ENCODE measurements at places on chromosomes 5 and 9.

GRCh38 chr5:121867403-121867802, 15.7 kb downstream of the FTMT start:
- DNase-seq, result no peak

- DNase-seq, result no peak
Measured at GRCh38 chr5:166431456-166431855, 1860.0 kb upstream of the WWC1 start.

DNA sequence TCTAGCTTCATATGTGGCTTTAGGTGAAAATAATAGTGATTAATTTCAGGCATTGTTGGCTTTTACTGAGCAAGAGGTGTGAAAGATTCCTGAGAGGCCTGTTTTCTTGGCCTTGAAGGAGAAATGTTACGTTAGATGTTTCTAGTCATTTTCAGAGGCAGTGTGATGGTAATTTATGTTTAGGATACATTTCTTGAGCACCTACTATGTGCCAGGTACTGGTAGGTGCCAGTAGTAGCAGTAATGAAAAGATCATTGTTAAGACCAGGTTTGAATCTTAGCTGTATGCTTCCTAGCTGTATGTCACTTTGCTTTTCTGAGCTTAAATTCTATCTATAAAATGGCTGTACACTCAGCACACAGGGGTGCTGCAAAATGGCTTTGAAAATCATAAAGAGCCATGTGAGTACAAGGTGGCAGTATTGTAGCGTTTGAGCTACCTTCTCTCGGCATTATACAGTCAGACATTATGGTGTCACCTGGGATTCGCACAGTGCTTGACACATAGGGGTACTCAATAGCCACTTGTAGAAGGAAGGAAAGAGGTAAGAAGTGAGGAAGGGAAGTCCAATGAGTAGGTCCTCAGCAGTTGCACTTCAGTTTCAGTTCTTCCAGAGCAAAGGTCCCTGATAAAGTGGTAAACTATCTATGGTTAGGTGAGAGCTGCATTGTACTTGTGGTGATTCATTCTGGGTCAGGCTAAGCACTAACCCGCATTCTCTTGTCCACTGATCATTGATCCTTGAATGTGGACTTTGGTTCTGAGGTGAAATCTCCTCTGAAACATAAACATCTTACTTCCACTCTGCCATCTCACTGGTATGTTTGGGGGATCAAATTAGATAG, 166.5 kb upstream of the NR3C1 start:
- no peak for DNase-seq

DNA sequence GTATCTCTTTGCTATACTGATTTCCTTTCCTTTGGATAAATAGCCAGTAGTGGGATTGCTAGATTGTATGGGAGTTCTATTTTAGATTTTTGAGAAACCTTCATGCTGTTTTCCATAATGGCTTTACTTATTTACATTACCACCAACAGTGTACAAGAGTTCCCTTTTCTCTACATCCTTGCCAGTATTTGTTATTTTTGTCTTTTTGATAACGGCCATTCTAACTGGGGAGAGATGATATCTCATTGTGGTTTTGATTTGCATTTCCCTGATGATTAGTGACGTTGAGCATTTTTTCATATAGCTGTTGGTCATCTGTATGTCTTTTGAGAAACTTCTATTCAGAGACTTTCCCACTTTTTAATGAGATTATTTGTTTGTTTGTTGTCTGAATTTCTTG, 25.8 kb downstream of the NADK2 start:
- DNase-seq, result no peak

GRCh38 chr9:5389109-5389732, 48.5 kb downstream of the PLGRKT start:
- DNase-seq, result no peak

DNA sequence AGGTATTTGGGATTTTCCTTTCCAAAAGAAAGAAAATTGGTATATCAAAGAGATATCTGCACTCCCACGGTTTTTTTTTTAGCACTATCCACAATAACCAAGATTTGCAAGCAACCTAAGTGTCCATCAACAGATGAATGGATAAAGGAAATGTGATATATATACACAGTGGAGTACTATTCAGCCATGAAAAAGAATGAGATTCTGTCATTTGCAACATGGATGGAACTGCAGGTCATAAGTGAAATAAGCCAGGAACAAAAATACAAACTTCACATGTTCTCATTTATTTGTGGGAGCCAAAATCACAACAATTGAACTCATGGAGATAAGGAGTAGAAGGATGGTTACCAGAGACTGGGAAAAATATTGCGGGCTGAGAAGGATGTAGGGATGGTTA, 9.8 kb downstream of the ANKRD31 start:
- DNase-seq, result no peak

GRCh38 chr5:113153512-113154097, 177.0 kb downstream of the DCP2 start:
- DNase-seq, result no peak

GRCh38 chr9:124098141-124098905, 86.8 kb downstream of the LHX2 start:
- no peak for DNase-seq

DNA sequence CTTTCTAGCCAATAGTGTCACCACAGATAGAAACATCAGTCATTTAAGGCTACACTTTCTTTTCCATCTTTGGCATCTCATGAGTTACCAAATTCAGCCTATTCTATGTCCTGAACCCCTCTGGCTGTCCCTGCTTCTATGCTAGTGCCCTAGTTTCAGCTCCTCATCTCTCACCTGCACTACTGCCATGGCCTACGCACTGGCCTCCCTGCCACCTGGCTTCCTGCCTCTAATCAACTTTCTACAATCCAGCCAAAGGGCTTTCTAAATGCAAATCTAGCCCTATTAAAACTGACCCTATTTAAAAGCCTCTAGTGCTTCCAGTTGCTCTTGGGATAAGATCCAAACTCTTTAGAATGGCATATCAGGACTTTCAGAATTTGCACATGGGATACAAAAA, 482.9 kb downstream of the TMEM38B start:
- no peak for DNase-seq

DNA sequence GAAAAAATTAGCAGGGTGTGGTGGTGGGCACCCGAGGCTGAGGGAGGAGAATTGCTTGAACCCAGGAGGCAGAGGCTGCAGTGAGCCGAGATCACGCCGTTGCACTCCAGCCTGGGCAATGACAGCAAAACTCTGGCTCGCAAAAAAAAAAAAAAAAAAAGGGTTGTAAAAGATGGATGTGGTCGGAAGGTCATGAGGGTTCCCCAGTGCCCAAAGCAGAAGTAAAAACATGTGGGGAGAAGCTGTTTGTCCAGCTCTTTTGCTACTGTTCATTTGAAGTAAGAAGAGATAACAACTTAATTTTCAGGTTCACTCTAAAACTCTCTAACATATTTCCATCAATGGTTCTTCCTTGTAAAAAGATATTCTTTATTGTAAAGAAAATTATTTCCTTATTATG, 57.1 kb upstream of the GOLPH3 start:
- no peak for DNase-seq

DNA sequence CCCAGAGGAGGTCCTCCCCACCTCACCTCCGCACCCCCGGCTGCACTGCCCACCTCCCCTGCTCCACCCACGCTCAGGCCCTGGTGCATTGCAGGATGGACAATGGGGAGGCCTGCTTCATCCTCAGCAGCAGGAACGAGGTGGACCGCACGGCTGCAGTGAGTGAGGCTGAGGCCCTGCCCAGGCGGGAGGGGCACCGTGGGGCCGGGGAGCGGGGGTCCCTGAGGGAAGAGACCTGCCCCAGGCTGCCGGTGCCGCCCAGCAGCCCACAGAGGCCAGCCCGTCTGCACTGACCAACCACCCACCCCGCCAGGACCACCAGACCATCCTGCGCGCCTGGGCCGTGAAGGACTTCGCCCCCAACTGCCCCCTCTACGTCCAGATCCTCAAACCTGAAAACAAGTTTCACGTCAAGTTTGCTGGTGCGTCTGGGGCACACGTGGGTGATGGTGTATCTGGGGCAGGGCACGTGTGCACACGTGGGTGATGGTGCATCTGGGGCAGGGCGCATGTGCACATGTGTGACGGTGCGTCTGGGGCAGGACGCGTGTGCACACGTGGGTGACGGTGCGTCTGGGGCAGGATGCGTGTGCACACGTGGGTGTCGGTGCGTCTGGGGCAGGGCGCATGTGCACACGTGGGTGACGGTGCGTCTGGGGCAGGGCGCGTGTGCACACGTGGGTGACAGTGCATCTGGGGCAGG, 66.7 kb downstream of the KCNT1 start:
- DNase-seq, result no peak

- DNase-seq, result no peak
Measured at GRCh38 chr9:96008502-96009222, 133.2 kb downstream of the ERCC6L2 start.
